ENCODE measurements at places on chromosomes 4 and X. TPM values are rescaled to one million over a fixed set of nuclear protein-coding genes. Genes with fewer than 3 reads are reported as not detected.

DNA sequence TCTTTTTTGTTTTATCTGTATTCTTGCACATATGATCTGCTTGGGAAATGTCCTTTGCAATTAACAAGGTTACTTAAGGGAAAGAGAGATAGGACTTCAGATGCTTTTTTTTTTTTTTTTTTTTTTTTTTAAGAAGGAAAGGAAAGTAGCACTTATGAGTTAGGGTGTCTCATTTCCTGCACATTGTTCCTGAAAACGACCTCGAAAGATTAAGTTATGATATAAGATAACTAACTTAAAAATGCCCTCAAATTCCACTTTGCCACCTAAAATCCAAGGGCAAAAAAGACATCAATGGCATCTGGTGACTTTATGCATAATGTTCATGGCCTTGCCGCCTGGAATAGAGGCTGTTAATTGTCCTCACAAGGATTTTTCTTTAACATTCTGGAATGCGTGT is 44.9 kb downstream of the PCDH7 start:
- no peak for DNase-seq

The IL1RAPL1 gene
- total RNA-seq: 0.73 TPM

The TLR10 gene
- total RNA-seq: 0.22 TPM

- DNase-seq: no peak
These were observed 111.4 kb downstream of the SH3KBP1 start for GRCh38 chrX:19775830-19776485.

DNA sequence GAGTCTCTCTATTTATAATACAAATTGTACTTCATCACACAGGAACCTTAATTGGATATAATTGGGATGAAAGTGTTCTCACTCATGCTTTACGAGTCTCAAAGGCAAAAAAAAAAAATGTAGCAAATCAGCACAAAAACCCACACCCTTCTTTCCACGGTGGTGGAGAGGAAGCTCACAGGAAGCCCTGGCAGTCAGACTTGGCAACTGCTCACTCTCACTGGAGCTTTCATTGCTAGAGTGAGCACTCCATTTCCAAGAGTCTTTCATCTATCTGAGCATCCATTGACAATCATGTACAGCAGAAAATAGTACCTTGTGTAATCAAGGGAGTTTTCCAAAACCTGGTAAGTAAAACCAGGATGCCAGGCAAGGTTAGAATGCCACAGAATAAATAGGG is 2159.4 kb upstream of the AGA start:
- DNase-seq: no peak

DNA sequence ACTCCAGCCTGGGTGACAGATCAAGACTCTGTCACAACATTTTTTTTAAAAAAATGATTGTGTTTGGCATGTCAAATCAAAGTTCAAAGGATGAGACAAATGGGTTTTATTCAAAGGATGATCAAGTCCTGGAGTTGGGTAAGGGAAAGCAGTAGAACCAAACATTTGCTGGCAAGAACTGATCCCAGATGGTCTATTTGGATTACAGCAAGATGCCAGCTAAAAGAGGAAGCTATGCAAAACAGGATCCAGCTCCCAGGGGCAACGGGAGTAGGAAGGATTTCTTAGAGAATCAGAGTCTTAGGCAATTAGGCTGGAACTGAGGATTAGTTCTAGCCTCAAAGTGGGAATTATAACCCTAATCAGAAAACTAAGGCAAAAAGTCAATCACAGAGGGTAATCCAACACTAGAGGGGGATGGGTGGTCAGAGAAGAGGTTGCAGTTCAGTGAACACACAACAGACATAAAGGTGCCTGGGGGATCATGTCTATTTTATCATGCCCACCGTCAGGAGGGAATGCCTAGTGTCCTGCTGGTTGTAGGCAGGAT is 133.0 kb upstream of the PLS3 start:
- DNase-seq: no peak

DNA sequence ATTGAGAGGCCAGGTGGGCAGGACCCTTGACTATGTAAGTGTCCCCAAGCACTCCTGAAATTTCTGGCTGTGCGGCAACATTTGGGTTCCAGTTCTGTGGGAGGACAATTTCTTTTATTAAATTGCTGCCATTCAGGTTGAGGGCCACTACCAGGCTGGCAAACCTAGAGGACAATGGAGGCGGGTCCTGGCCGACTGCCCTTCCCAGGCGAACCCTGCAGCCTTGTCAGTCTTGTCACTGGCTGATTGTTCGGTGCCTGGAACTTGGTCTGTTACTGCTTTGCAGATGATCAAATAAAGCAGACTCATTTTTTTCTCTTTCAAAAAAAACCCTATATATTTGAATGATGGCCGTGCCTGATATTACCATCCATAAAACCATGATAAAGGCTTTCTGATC is 6.6 kb upstream of the TMEM128 start:
- DNase-seq: no peak

DNA sequence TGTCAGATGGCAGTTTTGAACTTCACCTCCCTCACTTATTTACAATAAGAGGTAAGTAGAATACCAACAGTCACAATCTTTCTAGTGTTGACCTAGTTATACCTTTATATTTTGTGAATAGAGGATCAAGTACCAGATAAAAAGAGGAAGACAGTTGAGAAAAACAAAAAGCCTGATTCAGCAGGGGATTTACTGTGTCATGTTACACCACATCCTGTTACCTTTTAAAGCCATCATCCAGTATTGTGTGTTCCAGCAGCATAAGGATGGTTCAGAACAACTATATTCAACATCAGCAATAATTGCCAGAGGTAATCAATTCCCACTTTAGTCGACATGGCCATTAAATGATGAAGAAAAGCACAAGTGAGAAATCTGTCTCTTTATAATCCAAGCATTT is 21.3 kb upstream of the CXCL6 start:
- DNase-seq: no peak

DNA sequence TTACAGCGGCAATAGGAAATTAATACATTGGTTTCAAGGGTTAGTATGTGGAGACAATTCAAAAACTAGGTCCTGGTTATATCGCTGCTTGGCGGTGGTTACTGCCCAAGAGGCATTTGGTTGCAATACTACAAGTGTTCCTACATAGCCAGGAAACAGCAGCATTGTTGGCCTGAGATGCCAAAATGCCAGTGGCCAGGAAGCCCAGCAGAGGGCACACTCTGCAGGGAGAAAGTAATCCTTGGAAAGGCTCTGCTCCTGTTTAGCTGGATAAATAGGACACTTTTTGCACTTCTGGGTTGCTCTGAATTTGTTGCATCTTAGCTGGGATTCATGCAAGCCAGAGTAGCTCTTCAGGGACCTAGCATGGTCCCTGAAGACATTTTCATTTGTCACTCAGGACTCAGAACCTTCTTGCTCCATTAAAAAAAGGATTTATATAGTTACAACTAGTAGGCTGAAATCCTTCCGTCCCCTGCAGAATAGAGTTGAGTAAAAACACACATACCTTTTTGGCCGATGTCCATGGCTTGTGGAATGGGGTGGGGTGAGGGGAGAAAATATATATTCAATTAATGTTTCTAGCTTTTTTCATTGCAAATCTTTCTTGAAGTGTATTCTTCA is 8.1 kb upstream of the GPR119 start:
- DNase-seq: no peak

GRCh38 chr4:83267121-83267829 is 17.3 kb downstream of the COQ2 start:
- no peak for DNase-seq

DNA sequence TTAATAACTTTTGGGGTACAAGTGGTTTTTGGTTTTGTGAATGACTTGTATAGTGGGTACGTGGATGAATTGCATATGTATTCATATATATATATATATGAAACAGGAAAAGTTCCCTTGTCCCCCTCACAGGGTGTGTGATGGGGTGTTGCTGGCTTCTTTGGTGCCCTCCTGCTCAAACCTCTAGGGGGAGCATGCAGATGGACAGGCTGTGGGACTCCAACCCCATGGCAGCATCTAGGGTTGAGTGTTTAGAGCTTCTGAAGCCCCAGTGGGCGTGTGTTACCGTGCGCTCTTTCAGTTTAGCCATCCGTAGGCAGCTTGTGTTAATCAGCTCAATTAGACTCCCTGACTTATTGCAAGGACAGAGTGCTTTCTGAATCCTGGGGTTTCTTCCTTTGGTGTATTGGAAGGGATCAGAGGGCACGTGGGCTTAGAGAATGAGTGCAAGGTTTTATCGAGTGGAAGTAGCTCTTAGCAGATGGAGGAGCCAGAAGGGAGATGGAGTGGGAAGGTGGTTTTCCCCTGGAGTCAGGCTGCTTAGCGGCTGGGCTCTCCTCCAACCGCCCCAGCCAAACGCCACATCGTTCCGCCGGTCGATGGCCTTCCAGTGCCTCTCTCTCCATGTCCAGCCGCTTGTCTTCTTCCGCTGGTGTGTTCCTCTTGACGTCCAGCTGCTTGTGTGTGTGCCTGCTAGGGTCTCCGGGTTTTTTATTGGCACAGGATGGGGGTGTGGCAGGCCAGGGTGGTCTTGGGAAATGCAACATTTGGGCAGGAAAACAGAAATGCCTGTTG is 674.4 kb upstream of the LCORL start:
- no peak for DNase-seq

The RAI2 gene
- 37.5 TPM for total RNA-seq

GRCh38 chr4:89142691-89143669 is 31.6 kb downstream of the TIGD2 start:
- no peak for DNase-seq

The CXCL9 gene
- 0.70 TPM for total RNA-seq

GRCh38 chr4:7172508-7172907 is 19.8 kb upstream of the SORCS2 start:
- no peak for DNase-seq

- DNase-seq: peak; percentile 78
These were observed at the start of gene RAB39B for GRCh38 chrX:155263854-155264628. RAB39B (minus strand) TSS chrX:155264491; CDS start chrX:155264288, 203 bp downstream.

The PDLIM3 gene
- total RNA-seq: 265 TPM

The TMPRSS11A gene
- not detected for total RNA-seq

The SOD3 gene
- 115 TPM for total RNA-seq

DNA sequence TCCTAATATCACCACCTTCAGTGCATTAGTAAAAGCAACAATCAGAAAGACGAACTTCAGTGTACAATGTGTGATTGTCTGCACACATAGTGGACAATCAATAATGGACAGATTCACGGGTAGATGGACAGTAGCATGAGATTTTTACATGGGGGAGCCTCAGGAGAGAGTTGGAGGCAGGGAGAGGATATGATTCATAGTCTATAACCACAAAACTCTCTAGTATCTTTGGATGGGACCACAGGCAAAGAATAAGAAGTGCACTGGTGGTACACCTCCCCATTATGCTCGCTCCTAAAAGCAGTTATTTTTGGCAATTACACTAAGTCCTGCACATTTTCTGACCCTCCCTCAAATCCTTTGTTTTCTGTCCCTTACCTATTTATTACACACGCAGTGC is 624.4 kb upstream of the ACTRT1 start:
- DNase-seq: no peak
